ENCODE measurements at places on chromosomes 4 and X. TPM values are rescaled to one million over a fixed set of nuclear protein-coding genes. Genes with fewer than 3 reads are reported as not detected.

DNA sequence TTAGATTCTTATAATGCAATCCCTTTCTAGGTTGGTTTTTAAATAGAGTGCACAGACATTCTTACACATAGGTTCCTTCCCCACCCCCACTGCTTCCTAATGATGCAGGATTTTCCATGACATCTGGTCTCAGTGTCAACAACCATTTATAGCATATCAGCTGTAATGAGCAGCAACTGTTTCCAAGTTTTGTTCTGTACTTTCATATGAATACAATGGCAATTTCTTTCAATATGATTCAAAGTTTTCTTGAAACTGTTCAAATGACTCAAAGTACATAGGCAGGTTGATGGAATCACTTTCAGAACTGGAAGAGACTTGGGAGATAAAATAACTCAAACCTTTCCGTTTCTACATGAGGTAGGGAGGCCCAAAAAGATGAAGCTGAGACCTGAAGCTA is 220.7 kb downstream of the CAMK2D start:
- no peak overlapping the region for H3K27ac ChIP-seq
- no peak overlapping the region for H3K4me3 ChIP-seq
- no peaks in the 10 kb centered on the region for H3K27me3 ChIP-seq

GASK1B gene
- total RNA-seq, result 6.7 TPM

DNA sequence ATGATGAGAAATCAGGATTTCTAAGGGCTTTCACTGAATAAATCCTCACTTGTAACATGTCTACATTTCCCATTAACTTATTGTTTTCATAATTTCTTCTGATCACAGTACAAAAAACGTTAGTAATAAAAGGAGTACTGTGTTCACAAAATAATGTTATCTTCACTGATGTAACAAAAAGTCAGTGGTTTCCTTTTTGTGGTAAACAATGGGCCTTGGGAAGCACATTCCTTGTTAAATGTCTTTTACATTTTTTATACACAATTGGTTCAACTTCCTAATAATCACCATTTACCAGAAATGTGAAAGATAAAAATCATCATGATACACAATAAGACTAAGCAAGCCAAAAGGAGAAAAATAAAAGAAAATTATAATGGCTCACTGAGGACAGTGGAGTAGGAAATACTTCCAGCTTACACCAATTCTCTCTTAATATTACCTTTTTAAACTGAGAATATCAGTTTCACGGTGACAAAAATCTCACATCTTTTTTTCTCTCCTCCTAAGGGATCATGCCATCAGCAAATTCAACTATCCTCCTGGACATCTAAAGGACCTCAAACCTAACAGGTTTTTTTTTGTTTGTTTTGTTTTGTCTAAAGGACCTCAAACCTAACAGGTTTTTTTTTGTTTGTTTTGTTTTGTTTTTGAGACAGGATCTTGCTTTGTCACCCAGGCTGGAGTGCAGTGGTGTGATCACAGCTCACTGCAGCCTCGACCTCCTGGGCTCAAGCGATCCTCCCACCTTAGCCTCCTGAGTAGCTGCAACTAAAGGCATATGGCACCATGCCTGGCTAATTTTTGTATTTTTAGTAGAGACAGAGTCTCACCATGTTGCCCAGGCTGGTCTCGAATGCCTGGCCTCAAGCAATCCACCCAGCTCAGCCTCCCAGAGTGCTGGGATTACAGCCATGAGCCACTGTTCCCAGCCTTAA is 57.3 kb downstream of the FRYL start:
- no peaks in the 10 kb centered on the region for H3K36me3 ChIP-seq
- peak; percentile 31 for DNase-seq
- H3K4me3 ChIP-seq, result no peak overlapping the region
- H3K4me1 ChIP-seq, result peaks cover 2% of the 10 kb centered on the region
- H3K27me3 ChIP-seq, result no peaks in the 10 kb centered on the region

CLIC2 gene
- total RNA-seq, result under 0.01 TPM

SPANXD gene
- total RNA-seq, result not detected

GRCh38 chr4:25938366-25938765 is 24.3 kb downstream of the SMIM20 start:
- no peaks in the 10 kb centered on the region for H3K36me3 ChIP-seq
- no peak overlapping the region for H3K4me3 ChIP-seq
- H3K27me3 ChIP-seq, result peaks cover 3% of the 10 kb centered on the region
- peak overlapping the region; percentile 50 for H3K27ac ChIP-seq
- H3K4me1 ChIP-seq, result peaks cover 8% of the 10 kb centered on the region
- DNase-seq, result no peak

MAGEA1 gene
- total RNA-seq, result not detected

DNA sequence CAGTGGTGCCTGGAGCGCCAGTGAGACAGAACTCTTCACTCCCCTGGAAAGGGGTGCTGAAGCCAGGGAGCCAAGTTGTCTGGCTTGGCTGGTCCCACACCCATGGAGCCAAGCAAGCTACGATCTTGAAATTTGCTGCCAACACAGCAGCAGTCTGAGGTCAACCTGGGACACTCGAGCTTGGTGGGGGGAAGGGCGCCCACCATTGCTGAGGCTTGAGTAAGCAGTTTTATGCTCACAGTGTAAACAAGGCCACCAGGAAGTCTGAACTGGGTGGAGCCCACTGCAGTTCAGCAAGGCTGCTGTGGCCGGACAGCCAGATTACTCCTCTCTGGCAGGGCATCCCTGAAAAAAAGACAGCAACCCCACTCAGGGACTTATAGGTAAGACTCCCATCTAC is 149.5 kb downstream of the EDA2R start:
- no peaks in the 10 kb centered on the region for H3K36me3 ChIP-seq
- no peaks in the 10 kb centered on the region for H3K27me3 ChIP-seq
- no peak overlapping the region for H3K27ac ChIP-seq
- DNase-seq, result no peak
- H3K4me1 ChIP-seq, result no peaks in the 10 kb centered on the region

PROM1 gene
- total RNA-seq, result not detected

DNA sequence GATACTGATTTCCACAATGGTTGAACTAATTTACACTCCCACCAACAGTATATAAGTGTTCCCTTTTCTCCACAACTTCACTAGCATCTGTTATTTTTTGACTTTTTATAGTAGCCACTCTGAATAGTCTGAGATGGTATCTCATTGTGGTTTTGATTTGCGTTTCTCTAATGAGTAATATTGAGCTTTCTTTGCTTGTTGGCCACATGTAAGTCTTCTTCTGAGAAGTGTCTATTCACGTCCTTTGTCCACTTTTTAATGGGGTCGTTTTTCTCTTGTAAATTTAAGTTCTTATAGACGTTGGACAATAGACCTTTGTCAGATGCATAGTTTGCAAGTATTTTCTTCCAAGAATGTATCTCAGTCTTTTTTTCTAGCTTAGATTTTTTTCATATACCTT is 10.0 kb downstream of the FBXW7 start:
- no peak overlapping the region for H3K4me3 ChIP-seq
- H3K4me1 ChIP-seq, result no peaks in the 10 kb centered on the region
- no peak overlapping the region for H3K27ac ChIP-seq
- DNase-seq, result no peak
- no peaks in the 10 kb centered on the region for H3K27me3 ChIP-seq

XAGE1B gene
- not detected for total RNA-seq

MAPK10 gene
- 6.5 TPM for total RNA-seq

GRCh38 chrX:9857575-9858474 is 71.6 kb downstream of the SHROOM2 start:
- peaks cover 6% of the 10 kb centered on the region for H3K4me1 ChIP-seq
- no peaks in the 10 kb centered on the region for H3K27me3 ChIP-seq
- H3K27ac ChIP-seq, result no peak overlapping the region

DNA sequence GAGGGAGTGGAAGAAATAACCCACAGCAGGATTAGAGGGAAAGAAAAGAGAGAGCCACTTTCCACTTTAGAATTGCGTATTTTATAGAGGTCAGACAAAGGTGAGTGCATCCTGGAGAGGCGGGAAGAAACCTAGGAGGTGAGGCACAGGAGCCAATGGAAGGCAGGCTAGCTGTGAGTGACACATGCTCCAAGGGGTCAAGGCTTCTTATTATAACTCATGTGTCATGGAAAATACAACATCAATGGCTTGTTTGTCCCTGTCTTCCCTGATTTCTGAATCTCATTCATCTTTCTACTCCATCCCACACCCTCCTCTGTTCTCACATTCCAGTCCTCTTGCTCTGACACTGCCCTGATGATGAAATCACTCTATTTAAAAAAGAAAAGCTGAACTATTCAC is 14.4 kb downstream of the ANXA3 start:
- 0 out of 2 replicates have a peak overlapping the region, but pooled peaks have one; percentile 2 for H3K27ac ChIP-seq
- no peaks in the 10 kb centered on the region for H3K27me3 ChIP-seq
- H3K36me3 ChIP-seq, result no peaks in the 10 kb centered on the region
- no peak overlapping the region for H3K4me3 ChIP-seq

DNA sequence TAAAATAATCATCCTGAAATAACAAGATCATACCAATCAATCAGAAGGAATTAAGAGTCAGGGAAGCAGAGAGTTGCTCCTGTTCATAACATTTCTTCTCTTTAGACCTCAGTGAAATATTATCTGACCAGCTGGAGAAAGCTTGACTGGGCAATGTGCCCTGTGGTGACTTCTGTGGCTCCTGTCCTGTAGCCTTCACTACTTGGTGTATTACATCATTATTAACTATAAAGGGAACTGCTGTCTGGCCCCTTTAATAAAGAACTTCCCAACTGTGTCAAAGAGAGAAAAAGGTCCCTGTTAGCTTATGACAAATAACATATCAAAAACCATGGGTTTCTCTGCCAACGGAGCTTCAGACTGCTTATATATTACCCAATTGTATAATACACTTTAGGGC is 18.0 kb downstream of the OPHN1 start:
- no peaks in the 10 kb centered on the region for H3K36me3 ChIP-seq
- H3K27ac ChIP-seq, result no peak overlapping the region
- no peaks in the 10 kb centered on the region for H3K4me1 ChIP-seq
- DNase-seq, result peak; percentile 64
- H3K4me3 ChIP-seq, result no peak overlapping the region

PWWP3B gene
- not detected for total RNA-seq

GRCh38 chrX:149495573-149496071 is 9.5 kb downstream of the IDS start:
- DNase-seq, result peak; percentile 69
- H3K27ac ChIP-seq, result no peak overlapping the region
- no peaks in the 10 kb centered on the region for H3K27me3 ChIP-seq
- peaks cover 34% of the 10 kb centered on the region for H3K36me3 ChIP-seq
- no peak overlapping the region for H3K4me3 ChIP-seq

INPP4B gene
- total RNA-seq, result 14.0 TPM
